ENCODE measurements at places on chromosomes 12 and 14.

- DNase-seq = no peak
These were observed 467.3 kb downstream of the EGLN3 start for GRCh38 chr14:33483541-33483940.

- no peak for DNase-seq
These were observed 44.9 kb upstream of the KCNMB4 start for GRCh38 chr12:70321191-70321590.

DNA sequence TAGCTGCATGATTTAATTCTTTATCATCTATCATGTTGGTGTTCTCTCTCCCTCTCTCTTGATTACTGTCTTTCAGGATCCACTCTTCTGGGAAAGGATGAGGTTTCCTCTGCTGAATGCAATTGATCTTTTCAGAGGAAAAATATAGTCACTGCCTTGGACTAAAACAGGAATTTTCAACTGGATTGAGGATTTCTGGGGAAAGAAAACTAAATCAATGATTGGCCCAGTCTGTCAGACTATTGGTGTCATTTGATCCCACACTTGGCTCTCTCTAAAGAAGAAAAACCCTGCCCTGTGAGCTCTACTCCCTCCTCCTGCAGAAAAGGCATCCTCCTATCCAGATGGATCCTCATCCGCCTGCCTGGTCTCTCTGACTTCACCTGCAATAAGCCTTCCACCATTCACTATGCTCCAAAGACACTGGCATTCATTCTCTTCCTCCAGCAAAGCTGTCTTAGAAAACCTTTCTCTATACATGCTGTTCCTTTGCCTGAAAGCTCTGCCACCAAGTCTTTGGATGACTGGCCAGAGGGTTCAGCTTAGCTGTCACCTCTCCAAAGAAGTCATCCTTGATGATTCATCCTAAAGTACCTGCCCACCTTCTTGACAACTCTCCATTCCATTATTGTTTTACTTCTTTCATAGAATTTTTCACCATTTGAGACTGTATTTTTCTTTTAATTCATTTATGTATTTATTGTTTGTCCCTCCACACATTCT lies 127.7 kb upstream of the CAND1 start:
- DNase-seq = no peak

- DNase-seq = no peak
These were observed 224.8 kb downstream of the SLC16A7 start for GRCh38 chr12:59820594-59821011.

DNA sequence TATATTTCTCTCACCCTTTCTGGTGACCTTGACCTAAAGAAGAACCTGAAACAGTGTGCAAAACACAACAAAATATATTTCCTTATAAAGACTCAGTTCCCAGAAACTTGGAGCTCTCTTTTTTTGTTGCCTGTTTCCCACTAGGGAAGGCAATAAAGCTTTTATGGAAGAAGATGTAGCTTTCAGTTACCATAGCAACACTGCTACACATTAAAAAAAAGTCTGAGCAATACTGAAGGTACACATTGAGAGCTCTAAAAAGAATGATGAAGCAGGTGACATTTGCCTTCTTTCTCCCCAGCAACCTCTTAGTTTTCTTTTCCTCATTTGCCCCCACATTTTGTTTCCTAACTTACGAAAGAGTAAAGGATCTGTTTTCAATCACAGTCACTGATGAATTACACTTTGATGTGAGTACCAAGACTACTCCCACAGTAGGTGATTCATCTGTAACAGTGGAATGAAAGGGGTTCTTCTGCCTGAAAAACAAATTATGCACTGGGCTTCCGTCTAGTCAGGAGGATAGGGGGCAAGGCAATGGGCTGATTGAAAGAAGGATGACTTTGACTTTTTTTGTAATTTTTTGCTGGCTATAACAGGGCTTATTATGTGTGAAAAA lies 1.1 kb upstream of the CATSPERB start:
- DNase-seq = no peak

GRCh38 chr14:55540847-55541773 lies 38.9 kb upstream of the KTN1 start:
- no peak for DNase-seq

DNA sequence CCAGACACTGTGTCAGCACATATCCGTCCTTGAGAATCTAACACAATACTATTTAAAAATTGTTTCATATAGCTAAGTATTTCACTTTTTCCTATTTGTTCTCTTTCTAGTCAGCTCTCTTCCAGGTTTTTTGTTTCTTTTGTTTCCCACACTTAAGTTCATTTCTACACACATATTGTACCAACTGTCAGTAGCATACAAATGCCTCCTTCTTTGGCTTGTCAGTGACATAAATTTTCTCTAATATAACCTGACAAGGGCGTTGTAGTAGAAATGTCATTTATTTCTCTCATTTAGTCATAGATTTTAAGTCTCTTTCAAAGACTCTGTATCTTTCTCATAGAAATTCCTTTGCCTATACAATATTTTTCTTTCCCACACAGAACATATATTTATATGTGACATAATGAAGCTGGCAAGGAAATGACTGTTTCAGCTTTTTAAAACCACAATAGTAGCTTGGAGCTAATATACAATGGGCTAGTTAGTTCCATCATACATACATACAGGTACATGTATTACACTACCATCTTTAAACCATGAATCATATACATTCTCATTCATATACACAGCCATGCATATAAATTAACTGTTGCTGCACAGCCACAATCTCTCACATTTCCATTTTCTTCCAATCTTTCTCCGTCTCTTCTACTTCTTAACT lies 42.3 kb upstream of the EPS8 start:
- no peak for DNase-seq

DNA sequence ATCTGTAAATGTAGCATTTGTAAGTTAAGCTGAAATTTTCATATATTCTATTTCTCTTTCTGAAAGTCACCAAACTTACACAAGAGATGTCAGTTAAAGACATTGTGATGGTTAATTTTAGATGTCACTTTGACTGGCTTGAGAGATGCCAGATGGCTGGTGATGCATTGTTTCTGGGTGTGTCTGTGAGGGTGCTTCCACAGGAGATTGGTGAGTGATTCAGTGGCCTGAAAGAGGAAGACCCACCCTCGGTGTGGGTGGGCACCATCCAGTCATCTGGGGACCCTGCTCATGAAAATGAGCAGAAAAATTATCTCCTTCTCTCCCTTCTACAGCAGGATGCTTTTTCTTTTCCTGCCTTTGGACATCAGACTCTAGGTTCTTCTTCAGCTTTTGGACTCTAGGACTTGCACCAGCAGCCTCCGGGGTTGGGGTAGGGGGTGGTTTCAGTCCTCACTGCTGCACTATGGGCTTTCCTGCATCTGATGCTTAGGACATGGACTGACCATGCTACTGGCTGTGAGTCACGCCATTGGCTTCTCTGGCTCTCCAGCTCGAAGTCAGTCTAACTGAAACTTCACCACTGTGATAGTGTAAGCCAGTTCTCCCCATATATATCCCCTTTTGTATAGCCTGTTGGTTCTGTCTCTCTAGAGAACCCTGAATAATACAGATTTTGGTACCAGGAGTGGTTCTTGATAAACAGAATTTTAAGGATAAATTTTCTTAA lies 20.9 kb downstream of the PDE6H start:
- no peak for DNase-seq

DNA sequence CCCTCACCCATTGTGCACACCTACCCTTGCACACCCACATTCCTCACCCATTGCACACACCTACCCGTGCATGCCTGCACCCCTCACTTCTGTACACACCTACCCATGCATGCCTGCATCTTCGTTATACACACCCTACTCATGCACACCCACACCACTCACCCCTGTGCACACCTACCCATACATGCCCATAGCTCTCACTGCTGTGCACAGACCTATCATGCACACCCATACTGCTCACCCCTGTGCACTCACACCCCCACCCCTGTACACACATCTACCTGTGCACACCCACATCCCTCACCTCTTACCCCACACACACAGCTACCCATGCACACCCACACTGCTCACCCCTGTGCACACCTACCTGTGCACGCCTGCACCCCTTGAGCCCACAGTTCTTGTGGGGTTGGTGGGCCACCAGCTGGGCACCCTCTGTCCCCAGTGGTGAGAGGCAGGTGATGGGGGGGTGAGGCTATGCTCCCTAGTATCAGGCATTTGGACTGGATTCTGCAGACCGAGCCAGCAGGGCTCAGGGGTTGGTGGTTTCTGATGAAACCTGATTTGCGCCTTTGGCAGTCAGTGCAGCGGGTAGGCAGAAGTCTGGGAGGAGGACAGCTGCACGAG lies 15.6 kb downstream of the CEP170B start:
- no peak for DNase-seq

- no peak for DNase-seq
These were observed 2.5 kb downstream of the TEAD4 start for GRCh38 chr12:2961705-2962104.

GRCh38 chr14:44204061-44204835 lies 302.8 kb downstream of the FSCB start:
- no peak for DNase-seq

DNA sequence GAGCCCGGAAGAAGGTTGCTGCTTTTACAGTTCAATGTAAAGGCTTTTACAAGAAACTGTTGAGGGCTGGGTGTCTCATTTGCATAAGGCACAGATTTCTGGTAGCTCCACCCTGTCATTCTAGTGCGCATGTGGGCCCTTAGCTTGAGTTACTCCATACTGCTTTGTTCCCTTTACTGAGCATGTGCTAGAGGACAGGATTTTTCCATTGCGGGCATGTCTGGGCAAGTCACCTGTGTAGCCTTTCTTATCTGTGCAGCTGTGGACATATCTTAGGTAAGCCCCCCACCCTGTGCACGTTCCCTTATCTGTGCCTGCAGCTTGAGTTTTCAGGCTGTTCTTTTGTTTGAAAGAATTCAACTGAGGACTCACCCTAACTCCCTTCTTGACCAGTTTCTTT lies 56.2 kb upstream of the ARHGAP5 start:
- DNase-seq = no peak

GRCh38 chr14:24677956-24678355 lies 44.0 kb upstream of the GZMB start:
- no peak for DNase-seq

- DNase-seq = peak; percentile 89
These were observed at the start of gene CIDEB for GRCh38 chr14:24307575-24308341. TSS of gene CIDEB (minus strand) at chr14:24307977. CDS start at chr14:24307858, 119 bp downstream.

- DNase-seq = no peak
These were observed 141.1 kb downstream of the CAND1 start for GRCh38 chr12:67410246-67410645.

GRCh38 chr12:76329606-76330005 lies 18.6 kb downstream of the BBS10 start:
- no peak for DNase-seq

DNA sequence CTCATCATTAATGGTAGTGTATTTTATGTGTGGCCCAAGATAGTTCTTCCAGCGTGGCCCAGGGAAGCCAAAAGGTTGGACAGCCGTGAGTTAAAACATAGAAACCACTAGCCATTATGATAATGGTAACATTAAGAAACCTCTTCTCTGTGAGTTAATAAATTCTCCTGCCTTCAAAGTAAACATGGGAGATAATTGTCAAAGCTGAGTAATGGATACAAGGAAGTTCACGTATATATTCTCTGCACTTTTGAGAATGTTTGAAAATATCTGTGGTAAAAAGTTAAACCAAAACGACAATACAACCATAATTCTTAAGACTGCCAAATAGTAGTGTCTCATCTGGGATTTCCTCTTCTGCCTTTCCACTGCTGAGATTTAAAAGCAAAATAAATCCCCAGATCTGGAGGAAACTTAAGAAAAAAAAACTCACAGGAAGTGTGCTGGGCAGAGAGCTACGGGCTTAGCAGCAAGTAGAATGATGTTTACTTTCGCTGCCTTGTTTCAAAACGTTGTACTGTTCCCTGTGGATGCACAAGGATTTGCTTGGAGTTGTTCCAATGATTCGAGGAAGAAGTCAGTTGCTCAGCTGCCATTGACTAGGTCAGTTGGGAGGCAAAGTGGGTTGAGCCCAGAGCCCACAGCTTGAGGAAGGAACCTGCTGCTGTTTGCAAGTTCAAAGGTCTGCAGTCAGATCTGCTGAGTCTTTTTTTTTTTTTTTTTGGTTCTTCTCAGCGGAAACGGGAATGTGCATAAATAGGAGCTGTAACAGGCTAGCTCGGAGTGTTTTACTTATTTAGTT lies 1.7 kb downstream of the TPCN1 start:
- DNase-seq = peak; percentile 84

GRCh38 chr12:62166525-62166924 lies 93.7 kb upstream of the USP15 start:
- no peak for DNase-seq

DNA sequence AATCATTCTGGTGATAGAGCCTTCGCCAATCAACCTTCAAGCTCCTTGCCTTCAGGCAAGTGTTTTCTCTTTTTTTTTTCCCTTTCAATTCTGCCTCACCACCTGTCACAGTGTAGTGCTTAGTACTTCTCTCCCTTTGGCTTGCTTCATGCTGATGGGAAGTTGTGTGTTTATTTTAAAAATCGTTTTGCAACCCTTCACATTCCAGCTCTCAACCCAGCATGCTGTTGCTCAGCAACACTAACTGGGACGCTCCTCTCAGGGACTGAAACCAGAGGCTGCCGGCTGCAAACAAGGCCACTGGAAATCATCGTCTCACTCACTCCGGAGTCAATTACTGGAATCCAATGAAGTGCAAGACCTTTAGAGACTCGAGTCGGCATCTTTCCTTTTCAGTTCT lies 342.7 kb downstream of the PRKD1 start:
- no peak for DNase-seq

- DNase-seq = no peak
These were observed 564.0 kb downstream of the SLC6A15 start for GRCh38 chr12:84348582-84348981.

GRCh38 chr14:100341301-100342031 lies 18.3 kb downstream of the SLC25A47 start:
- DNase-seq = peak; percentile 93

- no peak for DNase-seq
These were observed 19.4 kb downstream of the RALGAPA1 start for GRCh38 chr14:35789651-35790050.

- DNase-seq = no peak
These were observed 37.1 kb downstream of the CLIP1 start for GRCh38 chr12:122385171-122386016.

GRCh38 chr12:14948672-14949071 lies 10.3 kb upstream of the ERP27 start:
- peak; percentile 73 for DNase-seq

DNA sequence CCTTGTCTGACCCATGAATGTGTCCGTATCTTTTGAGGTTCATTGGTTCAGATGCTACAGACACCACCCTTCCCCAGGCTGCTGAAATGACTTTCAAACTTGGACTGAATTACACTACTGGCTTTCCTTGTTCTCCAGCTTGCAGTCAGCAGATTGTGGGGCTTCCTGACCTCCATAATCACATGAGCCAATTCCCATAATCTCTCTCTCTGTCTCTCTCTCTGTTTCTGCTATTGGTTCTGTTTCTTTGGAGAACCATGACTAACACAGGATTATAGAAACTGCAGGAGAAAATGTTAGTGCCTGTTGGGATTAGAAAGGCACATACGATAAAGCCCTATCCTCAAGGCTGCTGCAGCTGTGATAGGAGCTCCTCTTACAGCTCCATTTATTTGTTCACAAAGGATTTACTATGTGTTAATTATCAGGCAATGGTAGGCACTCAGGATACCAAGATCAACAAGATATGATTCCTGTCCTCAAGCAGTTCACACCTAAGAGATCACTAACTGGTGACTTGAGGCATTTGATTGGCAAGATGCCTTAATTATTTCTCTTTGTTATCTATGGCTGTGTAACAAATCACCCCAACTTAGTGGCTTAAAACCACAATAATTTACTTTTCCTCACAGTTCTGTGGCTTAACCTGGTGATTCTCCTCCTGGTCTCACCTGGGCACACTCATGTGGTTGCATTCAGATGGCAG lies 10.2 kb upstream of the NYNRIN start:
- no peak for DNase-seq

GRCh38 chr14:68306934-68307789 lies 485.7 kb downstream of the ZFP36L1 start:
- DNase-seq = no peak

- DNase-seq = no peak
These were observed 131.0 kb downstream of the TTC8 start for GRCh38 chr14:88955455-88955854.
